ENCODE measurements at places on chromosomes 12 and 14.

GRCh38 chr12:128914908-128915563 lies 61.8 kb downstream of the GLT1D1 start:
- no peak for DNase-seq

DNA sequence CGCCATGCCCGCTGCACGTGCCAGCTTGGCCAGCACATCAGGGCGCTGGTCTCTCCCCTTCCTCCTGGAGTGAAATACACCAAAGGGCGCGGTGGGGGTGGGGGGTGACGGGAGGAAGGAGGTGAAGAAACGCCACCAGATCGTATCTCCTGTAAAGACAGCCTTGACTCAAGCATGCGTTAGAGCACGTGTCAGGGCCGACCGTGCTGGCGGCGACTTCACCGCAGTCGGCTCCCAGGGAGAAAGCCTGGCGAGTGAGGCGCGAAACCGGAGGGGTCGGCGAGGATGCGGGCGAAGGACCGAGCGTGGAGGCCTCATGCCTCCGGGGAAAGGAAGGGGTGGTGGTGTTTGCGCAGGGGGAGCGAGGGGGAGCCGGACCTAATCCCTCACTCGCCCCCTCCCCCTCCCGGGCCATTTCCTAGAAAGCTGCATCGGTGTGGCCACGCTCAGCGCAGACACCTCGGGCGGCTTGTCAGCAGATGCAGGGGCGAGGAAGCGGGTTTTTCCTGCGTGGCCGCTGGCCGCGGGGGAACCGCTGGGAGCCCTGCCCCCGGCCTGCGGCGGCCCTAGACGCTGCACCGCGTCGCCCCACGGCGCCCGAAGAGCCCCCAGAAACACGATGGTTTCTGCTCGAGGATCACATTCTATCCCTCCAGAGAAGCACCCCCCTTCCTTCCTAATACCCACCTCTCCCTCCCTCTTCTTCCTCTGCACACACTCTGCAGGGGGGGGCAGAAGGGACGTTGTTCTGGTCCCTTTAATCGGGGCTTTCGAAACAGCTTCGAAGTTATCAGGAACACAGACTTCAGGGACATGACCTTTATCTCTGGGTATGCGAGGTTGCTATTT lies 914 bp upstream of the CCND2 start:
- DNase-seq = peak; percentile 80

GRCh38 chr14:59688224-59689170 lies 111.9 kb upstream of the CCDC175 start:
- peak; percentile 44 for DNase-seq

GRCh38 chr12:40376533-40377267 lies 151.9 kb downstream of the LRRK2 start:
- no peak for DNase-seq

GRCh38 chr14:101175731-101176534 lies 272.4 kb upstream of the RTL1 start:
- DNase-seq = no peak

- DNase-seq = no peak
These were observed 2.6 kb upstream of the RIN3 start for GRCh38 chr14:92510972-92511371.
